ENCODE measurements at places on chromosomes 6 and 20.

DNA sequence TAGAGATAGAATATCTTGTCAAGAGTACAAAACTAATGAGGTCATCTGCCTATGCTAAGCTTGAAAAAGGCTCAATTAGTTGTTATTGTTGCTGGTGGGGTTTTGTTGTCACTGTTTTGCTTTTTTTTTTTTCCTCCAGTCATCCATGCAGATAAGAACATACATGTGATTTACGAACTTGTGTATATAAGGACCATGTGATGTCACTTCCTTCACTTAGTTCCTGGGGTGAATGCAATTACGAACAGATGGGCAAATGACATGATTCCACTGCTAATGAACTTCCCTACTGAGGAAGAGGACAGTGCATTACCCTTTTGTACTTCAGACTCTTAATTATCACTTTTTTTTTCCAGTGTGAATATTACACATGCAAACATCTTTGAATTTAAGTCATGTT is 1175.3 kb upstream of the GJE1 start:
- no peak for DNase-seq

DNA sequence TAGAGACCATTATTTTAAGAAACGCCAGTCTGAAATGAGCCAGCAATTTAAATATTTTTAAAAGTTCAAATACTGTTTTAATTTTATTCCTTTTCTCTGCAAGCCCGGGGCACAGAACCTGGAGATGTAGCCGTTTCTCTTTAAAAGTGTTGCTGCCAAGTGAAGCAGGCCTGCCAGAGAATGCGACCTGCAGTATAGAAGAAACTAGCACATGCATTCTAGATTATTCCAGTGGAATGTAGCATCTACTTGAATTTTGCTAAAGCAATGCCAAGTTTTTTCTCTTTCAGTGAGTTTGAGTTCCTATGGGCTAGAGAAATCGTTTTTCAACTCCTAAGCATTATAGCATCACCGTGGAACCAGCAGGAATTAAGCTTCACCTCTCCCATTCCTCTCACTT is 101.3 kb downstream of the QRSL1 start:
- DNase-seq, result no peak

- DNase-seq, result no peak
These were observed 628.2 kb downstream of the CDH26 start for GRCh38 chr20:60586269-60587050.

DNA sequence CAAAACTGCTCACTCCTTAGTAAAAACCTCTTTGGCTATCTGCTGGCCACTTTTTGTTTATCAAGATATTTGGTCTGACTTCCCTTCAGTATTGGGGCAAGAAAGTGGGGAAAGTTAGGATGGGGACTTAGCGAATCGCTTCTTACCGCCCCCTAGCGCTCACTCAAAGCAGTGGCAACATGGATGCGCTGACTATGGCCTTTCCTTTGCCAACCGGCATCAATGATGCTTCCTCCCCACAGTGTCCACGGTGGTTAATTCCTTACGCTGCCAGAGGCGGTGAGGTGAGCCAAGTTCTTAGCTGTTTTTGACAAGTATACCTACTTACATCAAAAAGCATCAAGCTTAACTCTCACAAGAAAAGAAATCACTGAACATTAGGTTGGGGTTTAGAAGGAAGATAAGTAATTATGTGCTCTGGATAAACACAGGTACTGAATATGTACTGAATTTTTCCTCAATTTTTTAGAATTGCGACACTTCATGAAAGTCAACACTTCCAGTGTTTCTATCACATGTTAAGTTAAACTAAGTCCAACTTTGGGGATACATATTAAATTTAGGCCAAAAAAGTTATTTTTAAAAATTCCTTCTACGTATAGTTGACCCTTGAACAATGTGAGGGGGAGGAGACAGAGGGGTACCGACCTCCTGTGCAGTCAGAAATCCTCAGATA is 86.7 kb downstream of the GMDS start:
- DNase-seq, result no peak

GRCh38 chr20:49978685-49979029 is 4.1 kb upstream of the SNAI1 start:
- DNase-seq, result no peak
